GM04503 (cell line): ENCODE measurements at places on chromosomes 3 and 15.
A peak's percentile ranks its signal among the peaks of the same experiment; 100 is the strongest.

DNA sequence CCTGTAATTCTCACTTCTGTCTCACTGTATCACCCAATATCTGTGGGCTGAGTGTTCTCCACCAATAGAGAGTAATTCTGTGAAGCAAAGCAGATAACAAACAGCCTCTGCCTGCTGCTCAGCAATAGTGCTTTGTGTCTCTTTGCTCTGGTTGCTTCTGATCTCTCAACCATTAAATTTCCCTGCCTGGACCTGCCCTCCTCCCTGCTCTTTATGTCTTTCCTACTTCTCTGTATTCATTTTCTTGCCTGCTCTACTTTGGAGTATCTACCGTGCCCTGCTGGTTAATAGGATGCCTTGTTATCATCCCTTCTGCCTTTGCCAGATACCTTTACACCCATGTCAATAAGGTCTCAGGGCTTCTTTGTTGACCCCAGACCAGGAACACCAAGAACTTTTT is 102.9 kb upstream of the CGNL1 start:
- DNase-seq = no peak

- DNase-seq = no peak
These were observed 10.4 kb upstream of the TJP1 start for GRCh38 chr15:29832709-29833108.

GRCh38 chr3:57130571-57131209 is 34.5 kb downstream of the IL17RD start:
- DNase-seq = no peak

GRCh38 chr3:87120881-87121280 is 106.2 kb upstream of the CHMP2B start:
- DNase-seq = no peak

DNA sequence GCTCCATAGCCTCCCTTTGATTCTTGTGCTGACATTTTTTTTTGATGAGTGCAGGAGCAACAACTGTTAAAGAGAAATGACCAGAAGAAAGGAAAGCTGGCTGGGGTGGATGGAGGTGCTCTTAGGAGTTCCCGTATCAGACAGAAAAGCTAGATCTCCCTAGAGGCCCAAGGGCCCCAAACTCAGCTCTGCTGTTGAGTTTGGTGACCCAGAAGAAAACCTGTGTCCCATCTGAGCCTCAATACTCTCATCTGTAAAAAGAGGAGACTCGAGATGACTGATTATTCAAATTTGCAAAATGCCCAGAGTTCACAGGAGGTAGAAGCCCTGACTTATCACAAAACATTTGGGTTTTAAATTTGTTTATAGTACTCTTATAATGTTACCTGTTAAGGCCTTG is 142.4 kb downstream of the TIGIT start:
- DNase-seq = no peak

DNA sequence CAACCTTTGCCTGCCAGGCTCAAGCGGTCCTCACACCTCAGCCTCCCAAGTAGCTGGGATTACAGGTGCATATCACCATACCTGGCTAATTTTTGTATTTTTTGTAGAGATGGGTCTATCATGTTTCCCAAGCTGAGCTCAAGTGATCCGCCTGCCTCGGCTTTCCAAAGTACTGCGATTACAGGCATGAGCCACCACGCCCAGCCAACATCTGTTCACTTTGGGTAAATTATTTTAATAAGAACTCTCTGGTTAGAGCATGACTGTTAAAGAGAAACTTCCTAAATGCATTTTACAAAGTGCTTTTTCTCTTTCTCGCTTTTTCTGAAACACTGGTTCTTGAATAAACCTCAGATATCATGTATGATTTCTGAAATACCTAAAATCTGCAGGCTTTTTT is 172.5 kb downstream of the PTPRG start:
- no peak for DNase-seq

DNA sequence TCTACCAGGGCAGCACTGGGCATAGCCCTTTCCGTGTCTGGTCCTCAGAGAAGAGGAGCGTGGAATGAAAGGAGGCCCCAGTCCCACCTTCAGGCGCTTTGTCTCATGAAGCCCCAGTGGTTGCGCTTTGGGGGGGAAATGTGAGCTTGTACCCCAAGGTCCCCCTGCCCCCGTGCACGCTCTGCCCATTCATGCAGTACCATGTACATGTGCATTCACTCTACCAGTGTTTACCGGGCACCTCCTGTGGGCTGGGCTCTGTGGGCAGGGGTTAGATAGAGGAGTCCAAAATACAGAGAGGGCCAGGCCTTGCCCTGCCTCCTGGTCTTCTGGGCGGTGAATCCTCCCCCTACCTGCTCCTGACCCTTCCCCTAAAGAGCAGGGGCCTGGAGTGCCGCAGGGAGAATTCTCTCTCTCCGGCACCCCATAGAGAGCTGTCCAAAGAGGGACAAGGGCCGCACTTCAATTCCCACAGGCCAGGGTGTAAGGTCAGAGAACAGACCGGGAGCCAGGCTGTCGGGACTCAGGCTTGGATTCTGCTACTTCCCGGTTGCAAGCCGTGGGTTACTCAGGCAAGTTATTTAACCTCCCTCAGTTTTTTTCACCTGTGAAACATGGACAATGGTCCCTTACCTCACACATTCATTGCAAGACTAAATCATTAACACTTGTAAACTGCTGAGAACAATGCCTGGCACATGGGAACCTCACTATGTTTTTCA is 153.4 kb downstream of the MEGF11 start:
- no peak for DNase-seq

- DNase-seq = no peak
These were observed 24.7 kb downstream of the KAT2B start for GRCh38 chr3:20064796-20065564.

DNA sequence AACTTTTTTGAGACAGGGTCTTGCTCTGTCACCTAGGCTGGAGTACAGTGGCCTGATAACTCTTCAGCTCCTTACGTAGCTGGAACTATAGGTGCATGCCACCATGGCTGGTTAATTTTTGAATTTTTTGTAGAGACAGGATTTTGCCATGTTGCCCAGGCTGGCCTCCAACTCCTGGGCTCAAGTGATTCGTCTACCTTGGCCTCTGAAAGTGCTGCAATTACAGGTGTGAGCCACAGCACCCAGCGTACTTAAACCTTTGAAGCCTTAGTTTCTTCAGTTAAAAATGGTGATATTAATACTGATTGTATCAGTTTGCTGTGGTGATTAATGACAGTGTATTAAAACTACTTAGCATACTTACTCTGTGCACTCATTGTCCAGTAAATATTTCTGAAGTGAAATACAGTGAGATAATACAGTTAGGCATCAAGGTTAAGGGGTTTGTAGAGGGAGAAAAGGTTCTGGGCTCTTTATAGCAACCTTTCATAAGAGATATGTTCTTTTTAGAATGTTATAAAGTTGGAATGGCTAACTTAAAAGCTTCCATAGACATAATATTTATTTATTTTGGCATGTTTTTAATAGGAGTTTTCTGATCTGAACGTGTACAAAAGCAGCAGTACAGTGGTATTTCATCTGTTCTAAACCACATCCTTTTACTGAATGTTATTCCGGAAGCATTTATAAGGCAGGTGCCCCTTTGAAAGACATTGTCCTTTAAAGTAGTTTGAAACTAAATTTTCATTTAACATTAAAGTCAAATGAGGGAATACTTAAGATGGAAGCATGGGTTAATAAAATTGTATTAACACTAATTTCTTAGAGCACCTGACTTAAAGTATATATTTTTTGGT is 23.6 kb downstream of the NCK1 start:
- DNase-seq = no peak

- DNase-seq = no peak
These were observed 83.5 kb upstream of the VGLL4 start for GRCh38 chr3:11727207-11727606.

GRCh38 chr15:89021224-89021623 is 67.0 kb upstream of the ABHD2 start:
- DNase-seq = no peak

GRCh38 chr3:171193693-171194092 is 167.2 kb upstream of the SLC2A2 start:
- DNase-seq = no peak

- peak; percentile 49 for DNase-seq
These were observed 29.6 kb downstream of the CPOX start for GRCh38 chr3:98563661-98564281.

DNA sequence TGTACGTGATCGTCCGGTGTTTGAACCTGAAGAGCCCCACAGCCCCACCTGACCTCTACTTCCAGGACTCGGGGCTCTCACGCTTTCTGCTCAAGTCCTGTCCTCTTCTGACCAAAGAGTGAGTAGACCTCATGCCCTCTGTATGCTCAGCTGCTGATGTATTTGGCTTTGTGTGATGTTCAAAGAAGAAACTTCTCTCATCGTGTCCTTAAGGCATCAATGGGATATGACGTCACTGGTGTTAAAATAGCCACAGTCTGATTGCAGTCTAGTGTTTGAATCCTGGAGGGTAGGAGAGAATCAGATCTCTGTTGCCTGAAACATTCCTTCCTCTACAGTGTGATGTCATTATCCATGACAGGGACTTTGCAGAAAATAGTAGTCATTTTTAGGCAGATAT is 28.1 kb downstream of the ABHD2 start:
- no peak for DNase-seq
